ENCODE measurements at places on chromosomes 7 and 10.

- DNase-seq = peak; percentile 33
These were observed 403 bp downstream of the CDK6 start for GRCh38 chr7:92835851-92836488.

GRCh38 chr7:78749052-78749746, 704.3 kb downstream of the MAGI2 start:
- no peak for DNase-seq

- DNase-seq = no peak
These were observed 32.7 kb downstream of the ABCB5 start for GRCh38 chr7:20647908-20648776.

GRCh38 chr7:151488096-151488495, 31.6 kb downstream of the RHEB start:
- no peak for DNase-seq

DNA sequence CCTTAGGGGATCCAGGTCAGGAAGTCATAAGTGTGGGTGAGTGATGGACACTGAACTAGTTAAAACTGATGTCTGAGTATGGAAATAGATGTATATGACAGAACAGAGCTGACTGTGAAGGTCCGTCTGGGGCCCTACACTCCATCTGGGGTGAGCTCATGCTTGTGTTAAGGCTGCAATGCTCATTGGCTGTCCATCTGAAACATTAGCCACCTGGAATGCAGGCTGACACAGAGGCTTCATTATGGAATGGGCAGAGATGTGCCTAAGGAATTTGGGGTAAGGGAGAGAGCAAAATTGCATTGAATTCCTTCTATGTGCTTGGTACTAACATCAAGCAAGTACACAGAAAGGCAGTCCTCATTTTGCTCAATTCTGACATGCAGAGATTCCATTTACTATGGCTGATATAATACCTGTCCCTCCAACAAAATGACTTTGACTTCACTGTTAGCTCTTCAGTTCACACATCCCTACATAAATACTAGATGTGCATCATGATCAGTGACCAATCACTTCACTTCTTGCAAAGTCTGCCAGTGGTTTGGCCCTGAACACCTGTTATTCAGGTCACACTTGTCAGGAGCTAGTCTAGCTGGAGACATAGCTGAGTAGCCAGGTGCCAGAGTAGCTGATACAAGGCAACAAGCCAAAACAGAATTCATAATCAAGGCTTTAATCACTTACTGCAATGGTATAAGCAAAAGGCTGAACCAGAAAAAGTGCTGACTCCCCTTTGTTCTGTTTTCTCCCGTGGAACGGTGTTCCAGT, 128.9 kb upstream of the VWC2 start:
- no peak for DNase-seq

- DNase-seq = no peak
These were observed 124.2 kb downstream of the GNAT3 start for GRCh38 chr7:80387634-80388193.

- no peak for DNase-seq
These were observed 108.8 kb downstream of the ATE1 start for GRCh38 chr10:121819049-121819448.

GRCh38 chr10:110226543-110226925, 19.1 kb downstream of the MXI1 start:
- DNase-seq = peak; percentile 80

GRCh38 chr10:80492848-80493521, 38.9 kb downstream of the TSPAN14 start:
- DNase-seq = no peak

DNA sequence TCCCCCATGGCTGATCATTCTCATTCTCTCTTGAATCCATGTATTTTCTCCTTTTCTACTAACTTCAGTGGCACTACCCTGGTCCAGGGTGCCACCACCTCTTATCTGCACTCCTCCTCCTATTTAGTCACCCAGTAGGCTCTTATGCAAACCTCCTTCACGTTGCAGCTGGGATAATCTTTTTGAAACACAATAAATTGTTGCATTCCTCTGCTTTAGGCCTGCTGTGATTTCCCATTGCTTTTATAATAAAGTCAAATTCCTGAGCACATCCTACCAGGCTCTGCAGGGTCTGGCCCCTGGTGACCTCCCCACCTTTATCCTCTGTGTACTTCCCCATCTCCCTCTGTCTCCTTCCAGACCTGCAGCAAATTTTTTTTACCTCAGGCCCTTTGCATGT, 112.7 kb upstream of the KIAA1217 start:
- DNase-seq = no peak

DNA sequence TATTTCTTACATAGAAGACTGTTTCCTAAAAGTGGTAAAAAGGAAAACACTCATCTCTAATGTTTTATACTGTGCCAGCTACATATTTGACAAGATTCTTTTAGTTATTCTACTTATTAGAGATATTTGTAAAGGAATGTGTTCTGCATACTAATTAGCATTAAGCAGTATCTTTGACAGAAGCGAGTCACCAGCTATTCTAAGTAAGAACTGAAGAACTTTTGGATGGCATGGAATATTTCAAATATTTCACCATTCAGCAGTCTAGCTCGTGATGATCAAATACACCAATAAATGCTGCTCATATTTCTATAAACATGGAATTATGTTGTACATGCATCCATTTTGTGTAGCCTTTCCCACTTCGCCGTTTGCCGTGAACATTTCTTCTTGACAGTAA, 241.6 kb upstream of the TCF7L2 start:
- DNase-seq = no peak

DNA sequence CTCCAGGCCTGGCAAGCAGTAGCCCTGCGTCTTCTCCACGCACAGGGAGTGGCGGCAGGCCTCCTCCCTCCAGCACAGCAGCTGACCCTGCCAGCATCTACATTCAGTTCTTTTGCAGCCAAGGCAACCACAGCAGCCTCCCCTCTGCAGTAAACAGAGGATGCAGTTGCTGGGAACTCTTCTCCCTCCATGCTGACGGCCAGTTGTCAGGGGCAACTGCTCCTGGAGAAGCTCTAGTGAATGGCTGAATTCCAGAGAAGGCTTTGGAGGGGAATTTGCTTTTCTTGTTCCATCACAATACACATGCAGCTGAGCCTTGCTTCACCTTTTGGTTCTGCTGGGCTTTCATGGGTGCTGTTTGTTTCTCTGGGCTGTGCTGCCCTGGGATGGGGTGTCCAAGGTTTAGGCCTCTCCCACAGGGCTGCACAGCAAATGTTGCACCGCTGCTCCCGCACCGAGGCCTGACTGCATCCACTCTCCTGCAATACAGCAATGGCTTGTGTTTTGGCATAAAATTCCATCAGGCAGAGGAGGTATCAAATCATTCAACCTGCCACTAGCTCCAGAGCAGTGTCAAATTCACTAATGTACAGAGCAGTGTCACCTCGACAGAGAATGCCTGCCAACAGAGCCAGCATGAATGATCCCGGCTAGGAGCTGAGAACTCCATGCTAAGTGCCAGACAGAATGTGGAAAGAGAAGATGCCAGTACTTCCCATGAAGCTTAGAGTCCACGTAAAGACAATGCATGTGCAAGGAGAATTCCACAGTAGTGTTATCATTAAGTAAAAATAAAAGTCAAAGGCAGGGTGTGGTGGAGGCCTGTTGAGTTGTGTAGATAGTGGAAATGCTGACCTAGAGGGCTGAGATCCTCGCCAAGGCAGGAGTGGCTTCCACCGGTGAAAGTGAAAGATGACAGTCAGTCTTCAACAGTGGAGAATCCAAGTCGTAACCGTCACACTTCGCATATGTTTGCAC, 399.6 kb downstream of the DPP6 start:
- DNase-seq = no peak

DNA sequence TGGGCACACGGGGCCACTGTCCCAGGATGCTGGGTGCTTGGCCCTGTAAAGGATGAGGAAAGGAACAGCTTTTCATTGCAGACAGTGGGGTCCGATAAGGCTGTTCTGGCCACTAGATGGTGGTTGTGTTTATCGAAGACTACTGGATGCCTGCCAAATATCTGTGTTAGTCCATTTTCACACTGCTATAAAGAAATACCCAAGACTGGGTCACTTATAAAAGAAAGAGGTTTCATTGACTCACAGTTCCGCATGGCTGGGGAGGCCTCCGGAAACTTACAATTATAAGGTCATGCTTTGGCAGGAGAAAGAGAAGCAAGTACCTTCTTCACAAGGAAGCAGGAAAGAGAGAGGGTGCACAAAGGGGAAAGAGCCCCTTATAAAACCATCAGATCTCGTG, 32.2 kb upstream of the GARS1 start:
- DNase-seq = no peak

GRCh38 chr10:44951576-44952226, 7.9 kb upstream of the RASSF4 start:
- no peak for DNase-seq

GRCh38 chr10:8416192-8416701, 361.8 kb downstream of the GATA3 start:
- peak; percentile 66 for DNase-seq

GRCh38 chr10:60430836-60431597, 41.3 kb upstream of the ANK3 start:
- DNase-seq = no peak

DNA sequence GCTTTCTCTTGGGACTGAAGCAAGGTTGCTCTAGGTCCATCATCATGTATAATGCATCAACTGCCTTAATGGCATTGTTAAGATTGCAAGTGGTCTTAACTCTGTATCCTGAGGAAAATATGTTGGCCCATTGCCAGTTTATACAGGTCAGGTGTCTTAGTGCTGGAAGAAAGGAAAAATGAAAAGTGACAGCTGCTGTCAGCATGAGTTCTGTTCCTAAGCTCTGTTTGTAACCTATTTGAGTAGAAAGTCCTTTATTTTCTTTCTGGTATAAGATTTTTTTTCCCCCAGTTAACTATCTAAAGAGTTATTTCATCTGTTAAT, 127.2 kb downstream of the SRI start:
- no peak for DNase-seq

- DNase-seq = no peak
These were observed 799.0 kb downstream of the NRG3 start for GRCh38 chr10:82674036-82674435.

DNA sequence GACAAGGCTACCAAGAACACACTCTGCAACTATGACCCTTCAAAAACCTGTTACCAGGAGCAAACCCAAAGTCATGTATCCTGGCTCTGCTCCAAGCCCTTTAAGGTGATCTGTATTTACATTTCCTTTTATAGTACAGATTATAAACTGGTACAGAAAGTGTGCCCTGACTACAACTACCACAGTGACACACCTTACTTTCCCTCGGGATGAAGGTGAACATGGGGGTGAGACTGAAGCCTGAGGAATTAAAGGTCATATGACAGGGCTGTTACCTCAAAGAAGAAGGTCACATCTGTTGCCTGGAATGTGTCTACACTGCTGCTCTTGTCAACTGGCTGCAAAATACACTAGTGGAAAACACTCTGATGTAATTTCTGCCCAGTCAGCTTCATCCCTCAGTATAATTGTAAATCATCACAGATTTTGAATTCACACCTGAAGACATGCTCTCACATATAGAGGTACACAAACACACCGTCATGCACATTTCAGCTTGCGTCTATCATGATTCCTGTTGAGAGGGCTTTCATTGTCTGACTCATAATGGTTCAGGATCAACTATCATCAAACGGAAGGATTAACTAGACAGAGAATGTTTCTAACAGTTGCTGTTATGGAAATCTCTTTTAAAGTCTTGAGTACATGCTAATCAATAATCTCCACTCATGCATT, 318.3 kb downstream of the NXPH1 start:
- DNase-seq = no peak

DNA sequence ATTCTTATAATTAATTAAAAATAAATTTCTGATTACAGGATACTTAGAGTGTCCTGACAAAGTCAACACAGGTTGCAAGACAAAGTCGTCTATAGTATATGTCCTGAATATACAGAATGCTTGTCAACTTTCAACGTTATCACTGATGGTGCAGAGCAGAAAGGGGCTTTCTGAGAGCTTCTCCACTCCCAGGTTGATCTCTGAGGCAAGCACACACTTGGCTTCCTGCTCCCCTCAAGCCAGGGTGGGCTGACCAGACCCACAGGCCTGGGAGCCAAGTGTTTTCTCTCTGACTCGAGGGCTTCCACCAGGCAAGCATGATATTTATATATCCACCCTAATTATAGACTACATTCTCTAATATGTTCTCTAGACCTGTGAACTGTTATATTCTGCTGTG, 448.9 kb downstream of the SH2D4B start:
- DNase-seq = no peak

DNA sequence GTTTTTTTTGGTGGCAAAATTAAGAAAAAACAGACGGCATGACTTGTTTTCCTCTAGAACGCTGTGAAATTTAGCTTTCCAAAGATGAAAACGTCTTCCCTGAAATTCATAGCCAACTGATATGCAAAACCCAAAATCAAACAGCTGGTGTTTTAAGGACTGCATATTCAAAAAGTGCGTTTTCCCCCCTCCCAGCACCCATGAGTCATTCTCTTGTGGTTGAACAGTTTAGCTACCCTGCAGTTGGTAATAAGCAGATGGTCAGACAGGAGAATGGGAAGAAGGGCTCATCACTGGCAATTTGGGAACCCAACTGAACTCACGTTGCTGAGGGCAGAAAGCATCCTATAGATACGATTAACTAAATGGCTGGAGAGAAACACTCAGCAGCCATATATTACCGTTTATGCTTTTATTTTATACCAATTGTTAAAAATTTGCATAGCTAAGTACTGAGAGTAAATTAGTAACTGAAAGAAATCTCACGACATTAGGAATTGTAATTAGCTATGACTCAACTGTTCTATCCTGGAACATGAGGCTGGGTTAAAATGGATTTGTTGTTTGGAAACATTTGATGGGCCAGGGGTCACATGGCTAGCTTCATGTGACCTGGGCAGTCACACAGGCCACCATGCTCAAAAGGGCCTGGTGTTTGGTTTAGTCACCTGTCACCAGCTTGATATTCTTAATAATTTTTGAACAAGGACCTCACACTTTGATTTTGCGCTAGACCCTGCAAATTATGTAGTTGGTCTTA, 343.1 kb downstream of the PHTF2 start:
- DNase-seq = no peak

- no peak for DNase-seq
These were observed 8.2 kb downstream of the EMX2 start for GRCh38 chr10:117550599-117551329.

GRCh38 chr10:11851910-11852309, 28.8 kb downstream of the PROSER2 start:
- no peak for DNase-seq

DNA sequence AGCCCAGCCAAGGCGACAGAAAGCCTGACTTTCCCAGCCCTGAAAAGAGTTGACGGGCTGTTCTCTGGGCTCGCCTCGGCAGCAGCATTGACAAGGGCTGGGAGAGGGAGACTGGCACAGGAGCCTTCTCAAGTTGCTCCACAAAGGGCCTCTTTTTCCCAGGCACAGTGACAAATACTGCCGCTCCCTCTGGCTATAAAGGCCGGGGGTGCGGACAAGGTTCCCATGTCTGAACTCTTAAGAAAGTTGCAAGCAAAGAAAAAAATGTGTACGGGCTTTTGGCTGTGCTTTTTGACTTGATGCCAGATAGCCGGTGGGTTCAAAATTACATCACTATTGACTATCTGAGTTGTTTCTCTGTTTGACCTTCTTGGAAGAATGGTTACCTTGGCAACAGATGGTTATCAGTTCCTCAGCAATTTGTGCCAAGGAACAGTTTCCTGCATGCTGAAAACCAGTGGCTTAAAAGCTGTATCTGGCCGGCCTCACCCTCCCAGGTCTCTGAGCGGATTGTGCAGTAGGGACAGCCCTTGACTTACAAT, 115.9 kb upstream of the EEPD1 start:
- no peak for DNase-seq

- no peak for DNase-seq
These were observed 13.5 kb upstream of the ENTPD1 start for GRCh38 chr10:95742485-95742884.

All from effector memory CD8-positive, alpha-beta T cell (primary cell).